ENCODE measurements at places on chromosomes 2 and 18.

- DNase-seq: no peak
Observed at GRCh38 chr2:23651187-23652080, 266.5 kb downstream of the KLHL29 start.

DNA sequence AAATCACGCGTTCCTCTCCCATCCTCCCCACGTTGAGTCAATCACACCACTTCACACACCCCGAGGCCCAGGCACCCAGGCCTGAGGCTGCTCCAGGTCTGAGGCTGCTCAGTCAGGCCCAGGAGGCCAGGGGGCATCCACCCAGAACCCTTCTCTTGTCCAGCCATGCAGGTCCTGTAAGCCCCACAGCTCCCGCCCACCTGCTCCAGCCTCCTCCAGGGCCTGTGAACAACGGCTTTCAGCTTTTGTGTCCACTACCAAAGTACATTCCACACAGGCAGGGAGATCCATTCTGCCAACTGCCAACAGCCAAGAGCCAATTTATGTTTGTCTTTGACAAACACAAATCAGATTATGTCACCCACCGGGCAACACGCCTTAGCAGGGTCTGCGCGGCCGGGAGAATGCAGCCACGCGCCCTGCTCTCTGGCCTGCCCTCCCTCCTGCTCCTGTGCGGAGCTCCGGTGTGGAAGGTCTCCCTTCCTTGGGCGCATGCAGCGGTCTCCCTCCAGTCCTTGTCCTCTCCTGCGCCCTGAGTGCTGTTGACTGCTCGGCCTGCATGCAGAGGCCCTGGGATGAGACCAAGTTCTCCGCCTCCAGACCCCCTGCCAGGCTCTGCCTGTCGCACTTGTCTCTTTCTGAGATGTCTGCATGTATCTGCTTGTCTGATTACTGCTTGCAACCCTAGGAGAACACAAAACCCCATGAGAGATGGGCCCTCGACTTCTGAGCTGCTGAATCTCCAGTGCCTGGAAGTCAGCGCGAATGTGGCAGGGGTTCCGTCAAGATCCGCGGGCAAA lies 146.6 kb downstream of the ZNF516 start:
- DNase-seq: peak; percentile 48

DNA sequence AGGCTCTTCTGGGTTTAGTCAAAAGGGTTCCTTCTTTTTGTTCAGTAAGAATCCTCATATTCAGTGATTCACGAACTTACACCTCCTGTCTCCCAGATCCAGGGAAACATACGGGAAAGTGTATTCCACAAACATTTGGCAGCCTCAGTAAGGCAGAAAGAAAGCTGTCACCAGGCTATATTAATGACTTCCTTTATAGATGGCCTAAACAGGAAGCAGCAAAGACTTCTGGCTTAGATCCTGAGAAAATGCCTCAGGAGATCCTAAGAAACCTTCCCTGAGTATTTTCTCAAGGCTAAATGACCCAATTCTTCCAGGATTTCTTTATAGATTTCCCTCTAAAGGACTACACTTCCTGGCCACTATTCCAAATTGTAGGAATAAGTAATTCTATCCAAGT lies 1995.5 kb upstream of the CELF4 start:
- DNase-seq: no peak

DNA sequence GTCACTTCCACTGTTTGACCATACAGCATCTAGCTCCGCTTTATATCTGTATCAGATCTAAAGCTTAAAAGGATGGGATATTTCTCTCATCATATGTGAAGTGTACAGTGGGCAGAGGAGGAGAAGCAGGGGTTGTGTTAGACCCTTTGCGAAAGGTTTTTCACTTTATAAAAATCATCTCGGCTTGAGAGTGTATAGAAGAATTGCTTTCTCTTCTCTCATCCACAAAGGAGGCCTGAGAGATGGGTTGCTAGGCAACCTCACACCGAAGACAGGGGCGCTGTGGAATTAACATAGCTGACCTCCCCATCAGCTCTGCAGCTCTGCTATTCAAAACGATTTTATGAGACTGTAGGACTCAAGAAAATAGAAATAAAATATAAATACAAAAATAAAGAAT lies 70.2 kb upstream of the GALNT3 start:
- no peak for DNase-seq

- no peak for DNase-seq
Observed at GRCh38 chr18:76568731-76569130, 73.7 kb upstream of the ZNF516 start.

DNA sequence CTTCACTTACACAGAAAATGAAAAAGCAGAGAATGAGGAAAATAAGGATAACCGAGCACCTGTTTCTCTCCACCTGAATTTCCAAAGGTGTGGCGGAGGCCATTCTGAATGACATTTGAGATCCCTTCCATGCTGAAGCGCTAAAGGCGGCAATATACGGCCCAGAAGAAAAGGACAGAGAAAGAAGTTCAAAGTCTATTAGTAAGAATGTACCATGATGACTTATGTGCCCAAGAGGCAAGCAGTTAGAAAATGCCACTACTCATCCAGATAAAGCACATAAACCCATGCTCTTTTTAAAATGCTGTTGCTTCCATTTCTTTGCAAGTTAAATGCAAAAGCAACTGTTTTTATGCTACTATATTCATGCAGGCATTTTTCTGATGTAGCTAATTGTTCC lies 37.2 kb downstream of the FEZ2 start:
- no peak for DNase-seq

GRCh38 chr2:235234736-235235135 lies 259.1 kb upstream of the AGAP1 start:
- no peak for DNase-seq

- no peak for DNase-seq
Observed at GRCh38 chr2:166410828-166411472, 35.2 kb upstream of the SCN9A start.

DNA sequence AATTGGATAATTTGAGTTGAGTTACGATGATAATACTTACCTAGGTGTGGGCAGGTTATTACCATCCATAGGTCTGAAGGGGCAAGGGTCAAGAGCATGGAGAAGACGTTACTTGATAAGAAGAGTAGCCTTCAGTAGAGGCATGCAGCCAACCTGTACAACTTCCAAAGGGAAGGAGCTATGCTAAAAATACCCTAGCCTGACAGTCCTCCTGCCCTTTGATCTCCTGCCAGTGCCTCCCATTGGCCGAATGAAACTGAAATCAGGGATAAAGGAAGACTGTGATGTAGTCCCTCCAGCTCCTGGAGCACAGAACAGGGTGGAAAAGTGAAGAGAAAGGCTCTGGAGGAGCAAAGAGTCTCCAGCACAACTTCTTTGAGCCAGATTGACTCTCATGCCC lies 487.4 kb downstream of the ADCYAP1 start:
- no peak for DNase-seq
